Pancreas (tissue), 10 donors: ENCODE measurements at places on chromosomes 6 and 20. TPM values are rescaled to one million over a fixed set of nuclear protein-coding genes. Genes with fewer than 3 reads are reported as not detected.

DNA sequence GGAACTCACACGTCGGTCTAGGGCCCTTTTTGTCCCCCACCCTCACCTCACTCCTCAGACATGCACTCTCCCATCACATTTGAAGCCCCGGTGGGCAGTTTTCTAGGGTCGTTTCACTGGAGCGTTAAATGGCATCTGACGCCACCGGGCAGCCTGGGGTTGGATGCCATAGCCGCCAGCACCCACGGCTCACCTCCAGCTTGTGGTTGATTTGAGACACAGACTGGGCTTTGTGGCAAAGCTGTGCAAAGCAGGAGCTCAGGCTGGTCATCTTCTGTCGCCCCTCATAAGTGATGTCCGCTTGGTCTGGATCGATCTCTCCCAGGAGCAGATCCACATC lies 530 bp downstream of the GOPC start:
- DNase-seq, result no peak

DNA sequence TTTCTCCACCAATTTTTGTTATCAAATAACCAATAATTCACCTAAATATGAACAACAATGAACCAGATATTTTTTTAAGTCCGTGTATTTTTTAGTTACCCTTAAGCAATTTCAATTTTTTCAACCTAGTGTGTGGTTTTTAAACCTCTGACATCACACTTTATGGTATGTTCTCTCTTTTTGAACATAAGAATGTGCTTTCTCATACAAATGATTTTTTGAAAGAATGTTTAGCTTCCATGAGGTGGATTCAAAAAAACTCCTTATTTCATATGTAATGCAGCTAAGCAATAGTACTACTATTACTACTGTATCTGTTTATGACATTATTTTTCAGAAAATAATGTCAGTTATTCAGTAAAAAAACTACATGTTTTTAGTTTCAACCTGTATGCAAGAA lies 19.4 kb upstream of the MEI4 start:
- DNase-seq, result no peak

DNA sequence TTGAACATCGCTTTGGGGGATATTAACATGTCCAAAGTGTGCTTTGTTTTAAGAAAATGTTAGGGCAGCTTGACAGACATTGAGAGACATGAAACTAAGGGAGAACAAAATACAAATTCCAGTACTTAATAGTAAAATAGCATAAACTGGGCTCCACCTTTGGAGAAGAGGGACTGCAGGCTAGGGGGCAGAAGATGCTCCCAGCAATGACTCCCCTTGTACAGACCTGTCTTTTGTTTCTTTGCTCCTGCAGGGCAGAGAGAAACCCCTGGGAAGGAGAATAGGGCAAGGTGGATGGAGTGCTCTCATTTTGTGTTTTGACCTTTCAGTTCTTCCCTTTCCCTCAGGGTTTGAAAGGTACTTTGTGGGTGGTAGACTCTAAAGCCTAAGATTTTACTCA lies 115.6 kb upstream of the PLCB4 start:
- DNase-seq, result no peak

GRCh38 chr6:140036196-140036595 lies 661.7 kb upstream of the CITED2 start:
- no peak for DNase-seq

Gene RAET1L
- total RNA-seq, result not detected

Gene ZHX3
- total RNA-seq, result 13.8 TPM

DNA sequence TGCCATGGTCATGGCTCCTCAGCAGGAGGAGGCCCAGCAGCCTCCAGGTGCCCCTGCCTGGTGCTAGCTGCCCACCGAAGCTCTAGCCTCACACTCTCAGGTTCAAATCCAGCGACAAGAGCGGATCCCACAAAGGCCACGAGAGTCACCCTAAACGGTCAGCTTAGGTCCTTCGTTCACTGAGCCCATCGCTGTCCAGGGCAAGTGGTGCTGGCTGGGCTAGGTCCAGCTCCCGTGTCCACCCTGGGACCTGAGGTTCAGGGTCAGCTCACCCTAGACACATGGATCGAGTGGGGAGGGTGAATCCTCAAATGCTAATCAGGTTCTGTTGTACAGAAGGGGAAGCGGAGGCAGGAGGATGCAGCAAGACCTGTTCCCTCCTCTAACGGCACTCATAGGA lies 171.9 kb upstream of the SULF2 start:
- no peak for DNase-seq

Gene HSPA12B
- 3.1 TPM for total RNA-seq

- DNase-seq, result no peak
Observed at GRCh38 chr6:47027315-47027714, 14.8 kb downstream of the ADGRF1 start.

DNA sequence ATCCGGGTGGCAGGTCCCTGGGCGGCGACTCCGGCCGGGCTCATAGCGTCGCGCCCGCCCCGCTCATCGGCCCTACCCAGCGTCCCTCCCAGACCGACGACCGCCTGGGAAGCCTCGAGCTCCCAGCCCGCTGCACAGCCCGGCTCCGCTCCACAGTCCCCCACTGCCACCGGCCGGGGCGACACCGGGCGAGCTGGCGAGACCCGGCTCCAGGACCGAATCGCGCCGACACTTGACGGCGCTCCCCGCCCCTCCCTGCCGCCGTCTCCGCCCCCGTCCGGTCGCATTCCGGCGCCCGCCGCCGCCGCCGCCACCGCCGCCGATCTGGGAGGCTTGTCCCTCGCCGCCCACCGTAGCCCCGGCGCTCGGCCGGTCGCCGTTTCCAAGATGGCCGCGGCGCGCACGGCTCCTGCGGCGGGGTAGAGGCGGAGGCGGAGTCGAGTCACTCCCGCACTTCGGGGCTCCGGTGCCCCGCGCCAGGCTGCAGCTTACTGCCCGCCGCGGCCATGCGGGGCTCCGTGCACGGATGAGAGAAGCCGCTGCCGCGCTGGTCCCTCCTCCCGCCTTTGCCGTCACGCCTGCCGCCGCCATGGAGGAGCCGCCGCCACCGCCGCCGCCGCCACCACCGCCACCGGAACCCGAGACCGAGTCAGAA lies at the start of gene MAP3K4:
Gene MAP3K4, plus strand, starts transcription at position 364 of the 655 bp plus-strand sequence. Its CDS starts 163 bp downstream, at position 527.
- DNase-seq, result peak; percentile 95

GRCh38 chr6:16209539-16209938 lies 28.8 kb upstream of the GMPR start:
- DNase-seq, result no peak

GRCh38 chr20:15068486-15068885 lies 731.1 kb upstream of the FLRT3 start:
- DNase-seq, result no peak
